Right ventricle myocardium superior (tissue), 1 donor: ENCODE measurements at places on chromosomes 2 and 18.

- DNase-seq, result no peak
These were observed 5.0 kb downstream of the KCTD1 start for GRCh38 chr18:26543373-26543772.

GRCh38 chr2:44033947-44034346 is 38.2 kb upstream of the LRPPRC start:
- no peak for DNase-seq

DNA sequence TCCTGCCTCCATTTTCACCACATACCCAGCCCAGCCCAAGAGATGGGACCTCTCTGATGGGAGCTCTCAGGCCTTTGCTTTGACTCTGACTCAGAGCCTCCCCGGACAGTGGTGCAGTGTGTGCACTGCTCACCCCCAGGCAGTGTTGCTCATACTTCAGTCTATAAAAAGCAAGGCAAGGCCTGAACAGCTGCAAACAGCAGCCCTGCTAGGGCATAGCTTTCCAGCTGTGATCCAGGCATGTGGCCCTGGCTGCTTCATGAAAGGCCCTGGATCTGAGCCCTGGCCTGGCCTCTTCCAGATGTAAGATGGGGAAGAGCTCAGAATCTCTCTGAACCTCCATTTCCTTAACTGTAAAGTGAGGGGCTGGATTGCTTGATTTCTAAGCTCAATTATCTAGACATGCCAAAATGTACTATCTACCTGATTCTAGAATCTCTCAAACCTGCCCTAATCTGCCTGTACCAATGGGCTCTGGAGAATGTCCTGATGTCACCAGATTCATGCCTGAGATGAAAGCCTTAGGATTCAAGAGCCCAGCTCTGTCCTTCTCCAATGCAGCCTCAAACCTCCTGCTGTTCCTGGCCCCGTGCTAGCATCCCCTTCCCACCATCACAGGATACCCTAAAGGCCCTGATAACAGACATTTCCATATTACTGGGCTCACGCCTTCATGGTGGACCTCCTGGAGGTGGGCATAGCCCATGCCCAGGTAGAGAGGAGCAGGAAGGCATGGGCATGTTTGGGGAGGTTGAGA is 206.9 kb downstream of the ARL4C start:
- no peak for DNase-seq

DNA sequence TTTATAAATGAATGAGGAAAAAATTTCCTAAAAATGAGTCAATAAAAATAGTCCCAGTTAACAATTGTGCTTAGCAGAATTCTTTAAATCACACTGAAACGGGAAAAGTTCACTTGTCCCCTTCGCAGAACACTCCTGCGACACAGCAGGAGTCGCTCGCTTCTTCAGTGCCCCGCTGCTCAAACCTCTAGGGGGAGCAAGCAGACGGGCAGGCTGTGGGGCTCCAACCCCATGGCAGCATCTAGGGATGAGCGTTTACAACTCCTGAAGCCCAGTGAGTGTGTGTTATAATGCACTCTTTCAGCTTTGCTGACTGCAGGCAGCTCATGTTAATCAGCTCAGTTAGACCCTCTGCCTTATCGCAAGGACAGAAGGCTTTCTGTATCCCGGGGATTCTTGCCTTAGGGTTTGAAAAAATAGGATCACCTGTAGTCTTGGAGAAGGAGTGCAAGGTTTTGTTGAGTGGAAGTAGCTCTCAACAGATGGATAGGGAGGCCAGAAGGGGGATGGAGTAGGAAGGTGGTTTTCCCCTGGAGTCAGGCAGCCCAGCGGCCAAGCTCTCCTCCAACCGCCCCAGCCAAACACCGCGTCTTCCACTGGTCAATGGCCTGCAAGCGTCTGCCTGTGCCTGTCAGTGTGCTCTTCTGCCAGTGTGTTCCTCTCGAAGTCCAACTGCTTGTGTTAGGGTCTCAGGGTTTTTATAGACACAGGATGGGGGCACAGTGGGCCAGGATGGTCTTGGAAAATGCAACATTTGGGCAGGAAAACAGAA is 1977.7 kb upstream of the LRRTM1 start:
- DNase-seq, result no peak

DNA sequence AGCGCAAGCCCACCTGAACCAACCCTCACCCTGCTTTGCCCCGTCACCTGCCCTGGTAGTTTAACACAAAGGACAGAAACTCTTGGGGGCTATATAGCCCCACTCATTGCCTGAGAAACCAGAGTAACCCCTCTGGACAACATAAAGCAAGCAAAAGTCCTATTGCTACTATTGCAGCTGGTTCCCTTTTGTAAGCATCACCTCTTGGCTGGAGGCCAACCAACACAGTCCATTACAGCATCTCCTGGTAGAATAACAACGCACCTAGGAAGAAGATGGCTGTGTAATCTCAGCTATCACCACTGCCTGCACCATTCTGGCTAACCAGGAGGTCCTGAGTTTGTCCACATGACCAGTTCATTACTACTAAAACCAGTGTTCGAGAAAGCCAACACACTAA is 36.4 kb downstream of the FLACC1 start:
- no peak for DNase-seq

- no peak for DNase-seq
These were observed 40.3 kb downstream of the CYB5A start for GRCh38 chr18:74251297-74252038.

GRCh38 chr2:71471276-71471675 is 17.9 kb downstream of the DYSF start:
- no peak for DNase-seq

GRCh38 chr2:69195706-69196105 is 182.7 kb downstream of the ANTXR1 start:
- DNase-seq, result no peak

DNA sequence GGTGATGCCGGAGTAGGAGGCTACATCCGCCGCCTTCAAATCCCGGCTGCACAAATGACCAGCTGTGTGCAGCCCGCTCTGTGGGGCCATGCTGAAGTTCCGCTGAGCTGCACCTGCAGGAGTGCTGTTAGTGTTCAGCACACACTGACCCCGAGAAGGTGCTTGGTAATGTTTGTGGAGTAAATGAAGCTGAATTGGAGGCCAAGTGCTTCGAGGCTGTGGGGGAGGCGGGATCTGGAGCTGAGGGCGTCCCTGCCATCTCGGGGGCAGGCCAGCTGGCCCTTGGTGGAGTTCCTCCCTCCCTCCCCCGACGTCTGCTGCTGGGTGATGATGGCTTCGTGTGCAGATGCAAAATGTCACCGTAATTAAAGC is 23.2 kb downstream of the KCNF1 start:
- no peak for DNase-seq

GRCh38 chr2:196195302-196195701 is 23.9 kb upstream of the STK17B start:
- DNase-seq, result no peak

GRCh38 chr18:36808681-36809080 is 20.1 kb downstream of the TPGS2 start:
- DNase-seq, result no peak

- DNase-seq, result no peak
These were observed 105.0 kb upstream of the DNAJC10 start for GRCh38 chr2:182611009-182611408.

DNA sequence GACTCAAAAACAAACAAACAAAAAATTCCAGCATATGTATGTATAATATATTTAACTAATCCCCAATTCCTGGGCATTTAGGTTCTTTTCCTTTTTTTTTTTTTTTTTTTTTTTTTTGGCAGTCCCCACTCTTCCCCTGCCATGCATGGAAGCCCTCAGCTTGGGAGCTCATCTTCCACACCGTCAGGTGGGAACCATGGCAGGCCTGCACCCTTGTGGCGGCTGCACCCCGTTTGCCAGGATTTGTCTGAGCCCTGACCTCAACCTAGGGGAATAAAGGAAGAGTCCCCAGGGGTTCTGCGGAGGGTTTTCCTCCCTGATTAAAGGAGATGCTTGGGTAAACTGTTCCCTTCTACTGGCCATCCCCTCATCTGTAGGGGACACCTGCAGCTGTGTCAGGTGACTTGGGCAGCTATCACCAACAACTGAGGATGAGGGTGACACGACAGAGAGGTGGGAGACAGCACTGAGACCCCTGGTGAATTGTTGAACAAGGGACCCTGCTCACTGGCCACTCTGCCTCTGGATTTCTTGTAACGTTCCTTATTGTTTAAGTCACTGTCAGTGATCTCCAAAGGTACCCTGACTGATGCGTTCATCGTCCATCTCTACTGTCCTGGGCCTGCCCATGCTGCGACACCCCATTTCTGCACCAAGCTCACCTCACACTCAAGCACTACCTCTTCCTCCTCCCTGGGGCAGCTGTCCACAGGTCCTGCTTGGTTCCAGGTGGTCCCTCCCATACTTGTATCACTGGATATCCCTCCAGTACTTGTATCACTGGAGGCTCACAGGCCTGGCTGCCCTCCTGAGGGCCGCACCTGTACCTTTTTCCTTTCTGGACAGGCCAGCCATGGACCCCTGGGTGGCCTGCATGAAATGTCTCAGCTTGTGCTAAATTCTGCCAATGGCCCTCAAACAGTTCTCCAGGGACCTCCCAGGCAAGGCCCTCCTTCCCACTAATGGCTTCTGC is 14.5 kb downstream of the TMEM185B start:
- no peak for DNase-seq

GRCh38 chr2:128196471-128196931 is 105.5 kb downstream of the UGGT1 start:
- DNase-seq, result no peak

GRCh38 chr2:218849721-218850120 is 9.9 kb upstream of the WNT6 start:
- no peak for DNase-seq

DNA sequence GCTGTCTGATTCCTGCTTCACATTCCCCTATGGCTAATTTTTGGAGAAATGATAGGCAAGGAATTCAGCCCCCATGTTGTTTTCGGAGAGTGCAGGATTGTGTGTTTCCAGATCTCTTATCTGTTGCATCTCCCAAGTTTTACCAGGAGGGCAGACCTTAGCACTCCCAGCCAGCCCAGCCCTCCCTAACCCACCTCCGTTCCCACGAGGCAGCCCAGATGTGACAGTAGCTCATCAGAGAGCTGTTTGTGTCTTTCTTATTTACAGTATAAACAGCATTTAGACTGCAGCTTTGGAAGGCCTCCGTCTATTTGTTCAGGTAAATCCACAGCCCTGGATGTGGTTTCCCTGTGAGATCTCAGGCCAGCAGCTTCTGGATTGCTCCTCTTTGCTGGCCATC is 91.6 kb downstream of the THNSL2 start:
- DNase-seq, result no peak

GRCh38 chr18:58310517-58310916 is 266.5 kb downstream of the NEDD4L start:
- DNase-seq, result peak; percentile 70
